Effector memory CD8-positive, alpha-beta T cell (primary cell): ENCODE measurements at places on chromosomes 7 and 10.

DNA sequence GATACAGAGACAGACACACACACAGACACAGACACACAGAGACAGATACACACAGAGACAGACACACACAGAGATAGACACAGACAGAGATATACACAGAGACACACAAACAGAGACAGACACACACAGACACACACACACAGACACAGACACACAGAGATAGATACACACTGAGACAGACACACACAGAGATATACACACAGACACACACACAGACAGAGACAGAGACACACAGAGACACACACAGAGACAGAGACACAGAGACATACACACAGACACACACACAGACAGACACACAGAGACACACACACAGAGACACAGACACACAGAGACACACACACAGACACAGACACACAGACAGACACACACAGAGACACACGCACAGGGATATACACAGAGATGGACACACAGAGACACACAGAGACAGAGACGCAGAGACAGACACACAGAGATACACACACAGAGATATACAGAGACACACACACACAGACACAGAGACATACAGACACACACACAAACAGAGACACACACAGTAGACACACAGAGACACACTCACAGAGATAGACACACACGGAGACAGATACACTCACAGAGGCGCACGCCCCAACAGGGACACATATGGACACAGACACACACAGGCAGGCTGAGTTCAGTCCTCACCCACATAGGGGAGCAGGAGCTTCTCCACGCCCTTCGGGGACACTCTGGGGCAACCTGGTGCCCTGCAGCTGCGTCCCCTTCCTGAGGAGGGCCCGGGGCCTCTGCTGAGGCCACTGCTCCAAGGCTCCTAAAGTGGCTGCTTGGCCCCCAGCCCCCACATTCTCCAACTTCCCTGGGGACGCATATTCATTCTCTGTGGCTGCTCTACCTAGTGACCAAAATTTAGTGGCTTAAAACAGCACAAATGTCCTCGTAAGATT lies 10.3 kb upstream of the PPP2R2D start:
- DNase-seq, result no peak

DNA sequence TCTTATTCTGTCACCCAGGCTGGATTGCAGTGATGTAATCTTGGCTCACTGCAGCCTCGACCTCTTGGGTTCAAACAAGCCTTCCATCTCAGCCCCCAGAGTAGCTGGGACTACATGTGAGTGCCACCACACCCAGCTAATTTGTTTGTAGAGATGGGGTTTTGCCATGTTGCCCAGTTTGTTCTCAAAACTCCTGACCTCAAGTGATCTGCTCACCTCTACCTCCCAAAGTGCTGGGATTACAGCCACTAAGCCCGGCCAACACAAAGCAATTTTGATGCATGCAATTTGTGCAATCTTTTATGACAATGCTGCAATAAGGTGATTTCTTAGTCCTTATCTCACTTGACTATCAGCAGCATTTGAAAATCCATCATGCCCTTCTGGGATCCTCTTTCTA lies 333.1 kb downstream of the FRMD4A start:
- DNase-seq, result no peak

DNA sequence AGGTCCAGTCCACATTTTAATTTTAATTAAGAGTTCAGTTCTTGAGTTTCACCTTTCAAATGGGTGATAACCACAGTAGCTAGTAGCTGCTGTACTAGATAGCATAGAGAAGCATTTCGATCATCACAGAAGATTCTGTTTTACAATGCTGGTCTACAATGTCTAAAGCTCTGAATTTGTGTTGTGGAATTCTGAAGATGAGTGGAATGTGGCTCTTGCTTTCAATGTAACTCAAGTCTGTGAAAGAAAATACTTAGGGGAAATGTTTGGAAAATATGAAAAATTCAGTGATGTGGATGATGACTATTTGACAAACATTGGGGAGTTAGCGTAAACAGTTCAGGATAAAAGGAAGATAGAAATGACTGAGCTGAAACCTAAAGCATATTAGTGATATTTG lies 139.4 kb downstream of the GNAT3 start:
- DNase-seq, result no peak

GRCh38 chr10:22321156-22321923 lies 441 bp downstream of the BMI1 start:
- peak; percentile 53 for DNase-seq

DNA sequence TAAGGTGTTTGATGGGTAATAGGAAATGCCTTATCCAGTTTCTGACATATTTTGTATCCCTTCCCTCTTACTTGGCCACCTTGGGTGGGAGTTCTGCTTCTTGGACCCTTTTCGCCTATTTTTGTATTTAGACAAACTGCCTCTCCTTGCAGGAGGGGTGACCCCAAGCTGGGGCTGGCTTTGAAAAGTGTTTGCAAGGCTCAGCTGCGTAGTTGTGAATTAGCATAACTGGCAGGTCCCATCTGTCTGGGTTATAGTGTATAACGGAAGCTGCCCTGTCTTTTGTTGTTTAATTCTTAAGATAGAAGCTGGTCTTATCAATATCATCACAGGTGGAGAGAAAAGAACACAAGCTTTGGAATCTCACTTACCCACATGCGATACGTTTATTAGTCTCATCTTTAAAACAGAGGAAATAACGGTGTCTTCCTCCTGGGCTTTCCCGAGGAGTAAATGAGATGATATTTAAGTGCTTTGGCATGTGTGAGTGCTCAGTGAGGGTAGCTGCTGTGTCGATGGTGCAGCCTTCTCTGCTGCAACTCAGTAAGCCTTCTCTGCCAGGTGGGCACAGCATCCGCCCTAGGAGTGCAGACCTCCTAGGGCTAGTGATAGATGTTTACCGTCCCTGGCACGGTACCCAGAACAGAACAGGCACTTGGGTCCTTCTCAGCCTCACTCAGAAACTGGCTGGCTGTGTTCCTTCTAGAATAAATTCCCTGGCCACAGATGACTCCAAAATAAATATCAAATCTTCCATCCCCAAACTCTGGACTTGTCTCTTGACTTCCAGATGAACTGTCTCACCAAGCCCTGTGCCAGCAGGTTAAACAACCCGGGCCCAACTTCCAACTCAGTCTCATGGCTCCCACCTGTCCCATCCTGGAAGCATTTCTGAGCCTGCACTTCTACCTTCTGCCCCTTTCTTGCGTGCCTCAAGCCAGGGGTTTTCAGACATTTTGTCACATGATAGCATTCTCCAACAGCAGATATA lies 227.3 kb downstream of the GFRA1 start:
- no peak for DNase-seq

GRCh38 chr7:150845421-150845861 lies 6.9 kb upstream of the AOC1 start:
- DNase-seq, result no peak

- DNase-seq, result no peak
These were observed 1111.8 kb upstream of the C7orf33 start for GRCh38 chr7:147478796-147479195.

GRCh38 chr10:17669185-17669872 lies 25.4 kb downstream of the STAM start:
- DNase-seq, result peak; percentile 35

DNA sequence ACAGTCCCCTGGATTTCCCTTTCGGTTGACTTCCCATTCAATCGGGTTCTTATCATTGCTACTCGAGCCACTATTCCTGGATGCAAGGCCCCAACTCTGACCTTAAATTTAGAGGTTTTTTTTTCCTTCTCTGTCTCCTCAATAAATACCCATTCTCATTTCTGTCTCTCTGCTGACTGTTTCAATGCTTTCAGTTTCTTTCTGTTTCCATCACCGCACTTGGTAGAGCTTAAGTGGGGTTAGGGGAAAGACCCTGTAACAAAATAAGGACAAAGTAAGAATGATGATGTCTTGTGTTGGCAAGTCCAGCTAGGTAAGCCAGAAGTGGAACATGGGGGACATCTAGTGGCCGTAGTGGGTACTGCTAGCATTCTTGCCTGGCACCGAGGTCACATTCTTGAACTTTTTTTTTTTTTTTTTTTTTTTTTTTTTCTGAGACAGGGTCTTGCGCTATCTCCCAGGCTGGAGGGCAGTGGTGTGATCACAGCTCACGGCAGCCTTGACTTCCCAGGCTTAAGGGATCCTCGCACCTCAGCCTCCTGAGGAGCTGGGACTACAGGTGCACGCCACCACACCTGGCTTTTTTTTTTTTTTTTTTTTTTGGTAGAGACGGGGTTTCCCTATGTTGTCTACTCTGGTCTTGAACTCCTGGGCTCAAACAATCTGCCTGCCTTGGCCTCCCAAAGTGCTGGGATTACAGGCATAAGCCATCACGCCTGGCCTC lies 40.3 kb downstream of the ZC3HC1 start:
- DNase-seq, result peak; percentile 93

GRCh38 chr7:21960922-21961321 lies 15.2 kb upstream of the CDCA7L start:
- no peak for DNase-seq

GRCh38 chr10:72069751-72070526 lies 18.4 kb downstream of the SPOCK2 start:
- DNase-seq, result no peak

DNA sequence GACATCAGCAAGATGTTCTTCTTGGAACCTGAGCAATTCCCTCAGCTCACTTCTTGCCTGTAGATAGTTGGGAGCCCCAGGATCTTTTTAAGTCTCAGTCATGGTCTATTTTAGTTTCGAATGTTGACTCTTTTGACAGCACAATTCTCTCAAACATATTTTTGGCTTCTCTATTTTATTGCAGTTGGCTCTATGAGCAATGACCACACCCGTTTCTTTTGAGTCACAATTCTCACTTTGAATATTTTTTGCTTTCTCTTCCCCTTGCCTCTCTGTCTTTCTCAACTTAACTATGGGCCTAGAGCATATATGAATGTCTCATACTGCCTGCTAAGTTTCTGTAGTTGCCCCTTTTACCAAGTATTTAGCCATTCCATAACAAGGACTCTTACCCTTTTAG lies 222.8 kb downstream of the PTN start:
- no peak for DNase-seq

DNA sequence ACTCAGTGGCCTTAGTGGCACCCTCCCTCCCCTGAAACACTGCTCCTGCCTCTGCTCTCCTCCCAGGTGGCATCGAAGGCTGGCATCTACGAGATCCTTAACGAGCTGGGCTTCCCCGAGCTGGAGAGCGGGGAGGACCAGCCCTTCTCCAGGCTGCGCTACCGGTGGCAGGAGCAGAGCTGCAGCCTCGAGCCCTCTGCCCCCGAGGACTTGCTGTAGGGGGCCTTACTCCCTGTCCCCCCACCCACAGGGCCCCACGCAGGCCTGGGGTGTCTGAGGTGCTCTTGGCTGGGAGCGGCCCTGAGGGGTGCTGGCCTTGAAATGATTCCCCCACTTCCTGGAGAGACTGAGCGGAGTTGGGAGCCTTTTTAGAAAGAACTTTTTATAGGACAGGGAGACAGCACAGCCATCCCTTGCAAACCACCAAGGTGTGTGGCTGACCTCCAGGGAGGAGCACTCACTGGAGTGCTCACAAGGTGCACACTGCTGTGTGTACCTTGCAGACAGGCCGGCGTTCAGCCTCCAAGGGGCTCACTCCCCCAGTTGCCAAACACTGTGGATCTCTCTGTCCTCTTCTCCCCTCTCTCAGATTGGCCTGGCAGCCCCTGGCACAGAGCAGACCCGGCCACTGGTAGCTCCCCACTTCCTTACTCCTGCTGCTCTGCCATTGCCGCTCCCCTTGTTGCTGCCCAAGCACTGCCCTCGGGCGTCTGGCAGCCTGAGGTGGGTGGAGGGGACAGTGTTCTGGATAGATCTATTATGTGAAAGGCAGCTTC lies 35.8 kb downstream of the PRF1 start:
- DNase-seq, result no peak

DNA sequence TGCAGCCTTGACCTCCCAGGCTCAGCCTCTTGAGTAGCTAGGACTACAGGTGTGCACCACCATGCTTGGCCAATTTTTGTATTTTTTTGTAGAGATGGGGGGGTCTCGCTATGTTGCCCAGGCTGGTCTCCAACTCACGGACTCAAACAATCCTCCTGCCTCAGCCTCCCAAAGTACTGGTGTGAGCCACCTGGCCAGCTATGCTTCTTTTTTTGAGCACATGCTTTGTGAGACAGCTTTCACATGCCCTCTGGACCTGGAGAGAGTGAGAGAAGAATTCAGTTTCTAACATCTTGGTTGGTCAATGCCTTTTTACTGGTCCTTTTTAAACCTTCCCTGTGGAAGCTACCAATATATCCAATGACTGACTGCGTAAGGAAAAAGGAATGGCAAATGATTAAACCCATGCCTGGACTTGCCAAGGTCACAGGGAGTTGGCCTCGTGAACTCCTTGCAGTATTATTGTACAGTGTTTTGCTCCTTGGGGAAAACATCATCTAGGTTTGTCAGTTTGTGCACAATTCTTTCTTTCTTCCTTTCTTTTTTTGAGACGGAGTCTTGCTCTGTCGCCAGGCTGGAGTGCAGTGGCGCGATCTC lies 6.2 kb upstream of the FOXK1 start:
- no peak for DNase-seq

DNA sequence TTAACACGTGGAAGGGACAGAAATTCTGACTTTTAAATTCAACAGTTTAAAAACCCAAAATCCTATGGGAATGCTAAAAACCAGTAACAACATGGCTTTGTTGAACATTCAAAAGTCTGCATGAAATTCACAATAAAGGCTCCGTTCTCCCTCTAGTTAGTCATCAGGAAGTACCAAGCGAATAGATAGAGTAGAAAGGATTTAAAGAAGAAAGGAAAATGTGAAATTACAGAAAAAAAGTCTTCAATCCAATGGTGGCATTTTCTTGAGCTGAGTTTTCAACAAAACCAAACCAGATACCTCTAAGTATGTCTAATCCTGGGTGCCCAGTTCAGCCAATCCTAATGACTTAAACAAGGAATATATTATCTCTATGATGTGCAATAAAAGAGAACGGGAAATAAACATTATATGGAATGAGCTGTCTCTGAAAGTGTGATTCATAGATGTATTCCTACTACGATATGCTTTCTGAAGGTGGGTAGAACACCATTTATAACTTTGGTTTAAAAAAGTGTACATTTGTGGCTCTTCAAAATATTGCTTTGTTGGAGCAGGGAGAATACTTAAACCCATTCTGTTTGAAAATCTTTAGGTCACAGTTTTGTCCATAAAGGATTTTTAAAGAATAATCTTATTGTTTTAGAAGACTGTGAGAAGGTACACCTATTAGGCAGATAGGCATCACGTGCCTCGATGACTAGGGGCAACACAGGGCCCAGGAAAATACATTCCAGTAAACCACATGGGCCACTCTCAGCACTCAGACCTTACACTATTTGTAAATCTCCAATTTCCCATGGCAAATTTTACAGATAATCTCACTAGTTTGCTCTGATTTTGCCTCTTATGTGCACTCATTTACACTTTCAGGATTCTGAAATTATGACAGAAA lies 87.7 kb downstream of the CUBN start:
- DNase-seq, result no peak

DNA sequence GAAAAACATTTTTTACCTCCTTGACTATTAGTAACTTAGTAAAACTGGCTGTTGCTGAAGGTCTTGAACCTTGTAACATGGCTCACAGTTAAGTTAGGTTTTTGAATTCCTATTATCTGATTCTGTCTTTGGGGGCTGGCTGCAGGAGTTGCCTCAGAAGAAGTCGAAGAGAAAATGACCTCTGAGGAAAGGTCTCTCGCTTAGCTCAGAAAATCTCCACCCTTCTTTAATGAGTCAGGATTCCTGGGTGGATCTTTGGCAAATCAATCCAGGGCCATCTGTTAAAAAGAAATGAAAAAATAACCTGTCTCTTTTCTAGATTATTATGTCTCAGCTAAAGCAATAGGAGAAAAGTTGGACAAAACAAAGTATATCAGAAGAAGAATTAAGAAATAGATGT lies 267.8 kb upstream of the SEMA3C start:
- DNase-seq, result no peak
